ENCODE measurements at places on chromosomes 13 and 19.

- DNase-seq: no peak
Observed at GRCh38 chr19:51337141-51337860, 4.6 kb downstream of the VSIG10L start.

- no peak for DNase-seq
Observed at GRCh38 chr19:5671600-5671999, 8.7 kb downstream of the MICOS13 start.

DNA sequence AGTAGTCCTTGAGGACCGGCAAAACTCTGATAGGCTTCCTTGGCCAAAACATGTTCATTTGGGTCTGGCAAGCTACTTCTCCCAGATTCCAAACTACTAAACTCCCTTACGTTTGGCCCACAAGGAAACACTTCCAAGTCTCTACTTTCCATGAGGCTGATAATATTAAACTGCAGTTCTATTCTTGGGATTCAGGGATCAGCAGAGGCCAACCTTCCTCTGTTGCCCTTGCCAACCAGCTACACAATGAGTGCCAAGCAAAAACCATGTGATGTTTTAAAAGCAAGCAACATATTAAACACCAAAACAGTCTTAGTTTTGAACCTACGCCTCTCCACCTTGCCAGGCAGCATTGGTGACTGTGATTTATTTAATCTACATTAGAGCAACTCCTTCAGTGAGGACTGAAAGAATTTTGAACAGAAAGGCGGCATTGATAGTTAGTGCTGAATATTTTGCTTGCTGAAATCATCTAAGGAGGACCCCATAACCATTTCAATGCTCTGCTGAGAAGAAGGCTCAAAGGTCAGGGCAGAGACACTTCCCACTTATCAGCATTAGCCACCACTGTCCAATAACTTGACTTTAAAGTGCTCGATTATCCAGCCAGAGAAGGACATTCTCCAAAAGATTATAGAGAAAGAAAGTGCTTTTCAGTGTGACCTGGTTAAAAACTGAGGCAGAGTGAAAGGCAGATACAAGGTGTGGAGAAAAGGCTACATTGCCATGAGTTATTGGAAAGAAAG, 287.1 kb downstream of the TBC1D4 start:
- no peak for DNase-seq

GRCh38 chr13:24670961-24671381, 9.2 kb upstream of the ATP12A start:
- no peak for DNase-seq

GRCh38 chr19:38047641-38048040, 140.6 kb downstream of the SIPA1L3 start:
- no peak for DNase-seq

GRCh38 chr13:95180513-95181245, 120.6 kb downstream of the ABCC4 start:
- DNase-seq: no peak

DNA sequence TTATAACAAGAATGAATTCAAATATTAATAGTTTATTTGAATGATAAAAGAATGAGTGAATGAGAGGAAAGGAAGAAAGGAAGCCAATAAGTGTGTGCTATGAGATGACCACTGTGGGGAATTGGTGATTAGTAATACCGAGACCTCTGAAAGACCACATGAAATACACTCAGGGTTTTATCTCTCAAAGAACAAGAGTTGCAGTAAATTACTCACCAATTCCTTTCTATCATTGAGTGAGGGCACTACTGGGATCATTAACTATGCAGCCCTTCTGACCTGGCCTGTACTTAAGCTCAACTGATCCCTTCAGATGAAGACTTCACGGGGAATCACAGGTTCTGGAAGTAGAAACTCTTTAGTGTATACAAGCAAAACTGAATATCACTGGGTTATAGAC, 1636.1 kb downstream of the SLITRK5 start:
- no peak for DNase-seq

- peak; percentile 70 for DNase-seq
Observed at GRCh38 chr19:33302974-33303790, 848 bp upstream of the CEBPA start.

DNA sequence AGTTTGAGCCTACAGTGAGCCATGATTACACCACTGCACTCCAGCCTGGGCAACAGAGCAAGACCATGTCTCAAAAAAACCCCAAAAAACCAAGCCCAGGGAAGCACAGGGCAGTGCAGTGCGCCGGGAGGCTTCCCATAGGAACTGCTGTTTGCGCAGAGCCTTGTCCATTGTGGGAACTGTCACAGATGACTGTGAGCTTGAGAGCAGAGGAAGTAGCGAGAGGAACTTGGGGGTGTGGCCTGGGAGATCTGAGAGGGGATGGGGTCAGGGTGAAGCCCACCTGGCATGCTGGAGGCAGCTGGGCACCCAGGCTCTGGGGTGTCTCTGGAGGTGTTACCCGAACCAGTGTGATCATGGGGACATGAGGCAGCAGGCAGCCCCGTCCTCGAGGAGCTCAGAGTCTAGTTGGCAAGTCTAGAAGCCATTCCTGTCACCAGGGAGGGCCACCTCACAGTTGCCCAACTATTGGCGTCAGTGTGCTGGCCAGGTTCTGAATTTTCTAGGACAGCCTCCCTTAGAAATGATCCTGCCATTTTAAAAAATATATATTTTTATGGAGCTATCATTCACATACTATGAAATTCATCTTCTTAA, 10.4 kb downstream of the KDM4B start:
- DNase-seq: no peak

DNA sequence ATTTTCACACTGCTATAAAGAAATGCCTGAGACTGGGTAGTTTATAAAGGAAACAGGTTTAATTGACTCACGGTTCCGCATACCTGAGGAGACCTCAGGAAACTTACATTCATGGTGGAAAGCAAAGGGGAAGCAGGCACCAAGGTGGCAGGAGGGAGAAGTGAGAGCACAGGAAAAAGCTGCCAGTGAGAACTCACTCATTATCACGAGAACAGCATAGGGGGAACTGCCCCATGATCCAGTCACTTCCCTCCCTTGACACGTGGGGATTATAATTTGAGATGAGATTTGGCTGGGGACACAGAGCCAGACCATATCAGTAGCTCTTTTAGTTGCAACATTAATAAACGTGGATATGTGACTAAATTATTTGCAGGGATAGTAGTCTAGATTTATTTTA, 4.3 kb upstream of the KCTD4 start:
- no peak for DNase-seq

DNA sequence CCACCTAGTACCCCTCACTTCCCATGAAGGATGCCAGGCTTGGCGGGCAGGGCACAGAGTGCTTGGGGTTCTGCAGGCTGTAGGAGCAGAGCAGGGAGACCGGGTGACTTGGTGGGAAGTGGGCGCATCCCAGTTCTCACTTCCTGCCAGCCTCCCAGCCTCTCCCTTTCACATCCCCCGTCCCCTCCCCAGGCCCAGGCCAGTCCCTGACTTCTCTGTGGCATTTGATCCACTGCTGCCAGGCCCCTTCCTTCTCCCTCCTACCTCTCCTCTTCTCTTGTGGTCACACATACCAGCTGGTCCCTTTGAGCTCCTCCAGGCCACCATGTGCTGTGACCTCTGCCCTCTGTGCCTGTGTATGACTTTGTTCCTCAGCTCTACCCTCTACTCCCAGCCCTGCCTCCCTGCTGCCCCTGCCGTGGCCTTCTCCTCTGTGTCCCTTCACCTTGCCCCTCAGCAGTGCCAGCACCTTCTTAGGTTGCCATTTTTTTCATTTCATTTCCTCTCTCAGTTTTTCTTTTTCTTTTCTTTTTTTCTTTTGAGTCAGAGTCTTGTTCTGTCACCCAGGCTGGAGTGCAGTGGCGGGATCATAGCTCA, 19.5 kb downstream of the MYO1F start:
- DNase-seq: no peak

GRCh38 chr13:80865329-80865728, 524.4 kb upstream of the SPRY2 start:
- DNase-seq: no peak

- no peak for DNase-seq
Observed at GRCh38 chr13:72071713-72072112, 204.7 kb upstream of the DACH1 start.

- no peak for DNase-seq
Observed at GRCh38 chr13:45446181-45446580, 18.6 kb upstream of the COG3 start.

- no peak for DNase-seq
Observed at GRCh38 chr13:67128136-67128535, 102.0 kb downstream of the PCDH9 start.

- DNase-seq: no peak
Observed at GRCh38 chr13:40292108-40292507, 374.3 kb downstream of the FOXO1 start.

DNA sequence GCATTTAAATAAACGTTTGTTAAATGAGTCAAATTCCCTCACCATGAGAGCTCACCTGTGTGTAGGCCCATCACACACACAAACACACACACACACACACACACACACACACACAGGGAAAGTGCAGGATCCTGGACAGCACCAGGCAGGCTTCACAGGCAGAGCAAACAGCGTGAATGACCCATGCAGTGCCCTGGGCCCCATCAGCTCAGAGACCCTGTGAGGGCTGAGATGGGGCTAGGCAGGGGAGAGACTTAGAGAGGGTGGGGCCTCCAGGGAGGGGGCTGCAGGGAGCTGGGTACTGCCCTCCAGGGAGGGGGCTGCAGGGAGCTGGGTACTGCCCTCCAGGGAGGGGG, 8.5 kb upstream of the CEACAM5 start:
- no peak for DNase-seq

DNA sequence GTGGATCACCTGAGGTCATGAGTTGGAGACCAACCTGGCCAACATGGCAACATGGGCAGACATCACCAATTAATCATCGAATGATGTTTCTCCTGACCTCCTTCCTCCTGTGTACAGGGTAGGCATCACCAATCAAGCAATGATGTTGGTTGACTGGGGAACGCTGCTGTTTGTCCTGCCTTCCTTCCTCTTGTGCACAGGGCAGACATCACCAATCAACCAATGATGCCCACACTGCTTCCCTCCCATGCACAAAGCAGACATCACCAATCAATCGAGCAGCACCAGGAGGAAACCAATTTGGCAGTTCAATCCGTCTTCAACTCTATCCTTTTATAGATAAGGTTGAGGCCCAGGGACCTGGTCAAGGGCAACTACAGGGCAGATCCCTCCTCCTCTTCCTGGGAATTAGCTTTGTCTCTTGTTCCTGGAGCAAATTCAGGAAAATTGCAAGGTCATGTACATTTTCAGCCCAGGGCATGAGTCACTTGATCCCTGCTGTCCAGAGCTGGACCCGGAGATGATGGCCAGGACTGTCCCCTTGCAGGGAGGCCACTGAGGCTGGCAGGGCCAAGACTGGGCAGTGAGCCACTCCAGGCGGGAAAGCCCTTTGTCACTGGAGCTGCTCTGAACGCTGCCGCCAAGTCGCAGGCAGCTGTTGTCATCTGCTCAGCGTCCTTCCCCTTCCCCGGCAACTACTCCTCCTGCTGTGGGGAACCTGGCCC, 5.3 kb upstream of the CSNK1G2 start:
- DNase-seq: no peak

GRCh38 chr19:41799444-41800000, 3.1 kb downstream of the CEACAM3 start:
- no peak for DNase-seq

- no peak for DNase-seq
Observed at GRCh38 chr19:16136185-16136999, 7.1 kb upstream of the HSH2D start.

GRCh38 chr13:75038393-75039113, 443.4 kb downstream of the TBC1D4 start:
- DNase-seq: no peak

DNA sequence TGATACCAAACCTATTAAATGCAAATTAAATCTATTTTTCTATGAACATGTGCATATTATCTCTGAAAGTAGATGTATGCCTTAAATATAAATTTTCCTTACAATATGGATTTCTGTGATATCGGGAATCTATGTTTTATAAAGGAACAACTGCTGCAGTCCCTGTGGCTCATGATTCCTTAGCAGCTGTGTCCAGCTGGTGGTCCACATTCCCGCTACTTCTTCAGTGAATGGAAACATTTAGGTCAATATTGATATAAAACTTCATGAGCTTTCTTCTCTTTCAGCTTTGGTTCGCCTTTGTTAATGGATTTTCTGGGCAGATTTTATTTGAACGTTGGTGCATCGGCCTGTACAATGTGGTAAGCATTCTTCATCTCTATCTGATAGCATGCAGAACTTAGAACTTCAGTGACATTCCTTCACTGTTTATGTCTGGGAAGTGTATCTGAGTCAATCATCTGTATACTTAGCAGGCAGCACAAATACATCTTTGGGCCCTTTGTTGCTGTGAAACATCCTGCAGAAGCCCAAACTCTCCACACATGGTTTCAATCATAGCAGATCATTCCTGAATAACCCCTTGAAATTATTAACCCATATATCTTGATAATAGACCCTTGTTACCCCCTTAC, 223.9 kb downstream of the SHISA2 start:
- no peak for DNase-seq

- DNase-seq: no peak
Observed at GRCh38 chr19:28358633-28359032, 854.3 kb downstream of the UQCRFS1 start.

GRCh38 chr13:99517984-99518383, 16.7 kb downstream of the TM9SF2 start:
- no peak for DNase-seq

- no peak for DNase-seq
Observed at GRCh38 chr13:50580684-50581305, 262.7 kb downstream of the DLEU7 start.

DNA sequence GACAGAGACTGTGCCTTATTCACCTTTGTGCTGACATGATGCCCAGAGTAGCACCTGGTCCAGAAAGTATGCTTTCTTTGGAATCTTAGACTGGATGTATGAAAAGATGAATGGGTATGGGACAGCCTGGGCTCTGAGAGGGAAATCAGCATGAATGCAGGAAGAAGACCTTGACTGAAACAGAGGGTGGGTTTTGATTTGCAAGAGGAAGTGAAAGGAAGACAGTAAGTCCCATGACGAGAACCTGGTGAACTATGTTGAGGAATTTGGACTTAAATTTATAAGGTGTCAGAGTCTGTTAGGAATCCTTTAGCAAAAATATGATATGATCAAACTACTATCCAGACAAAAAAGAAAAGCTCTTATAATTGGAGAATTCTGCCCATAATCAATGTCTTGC, 301.9 kb downstream of the SPRY2 start:
- DNase-seq: no peak

- DNase-seq: no peak
Observed at GRCh38 chr13:28447989-28448388, 46.9 kb downstream of the FLT1 start.

- no peak for DNase-seq
Observed at GRCh38 chr19:24098359-24098758, 11.4 kb downstream of the ZNF254 start.

GRCh38 chr19:1279782-1280341, 4.5 kb downstream of the FAM174C start:
- DNase-seq: peak; percentile 92

- DNase-seq: no peak
Observed at GRCh38 chr19:58568453-58569130, 4.5 kb downstream of the MZF1 start.
